ENCODE measurements at places on chromosomes 3 and 15.

DNA sequence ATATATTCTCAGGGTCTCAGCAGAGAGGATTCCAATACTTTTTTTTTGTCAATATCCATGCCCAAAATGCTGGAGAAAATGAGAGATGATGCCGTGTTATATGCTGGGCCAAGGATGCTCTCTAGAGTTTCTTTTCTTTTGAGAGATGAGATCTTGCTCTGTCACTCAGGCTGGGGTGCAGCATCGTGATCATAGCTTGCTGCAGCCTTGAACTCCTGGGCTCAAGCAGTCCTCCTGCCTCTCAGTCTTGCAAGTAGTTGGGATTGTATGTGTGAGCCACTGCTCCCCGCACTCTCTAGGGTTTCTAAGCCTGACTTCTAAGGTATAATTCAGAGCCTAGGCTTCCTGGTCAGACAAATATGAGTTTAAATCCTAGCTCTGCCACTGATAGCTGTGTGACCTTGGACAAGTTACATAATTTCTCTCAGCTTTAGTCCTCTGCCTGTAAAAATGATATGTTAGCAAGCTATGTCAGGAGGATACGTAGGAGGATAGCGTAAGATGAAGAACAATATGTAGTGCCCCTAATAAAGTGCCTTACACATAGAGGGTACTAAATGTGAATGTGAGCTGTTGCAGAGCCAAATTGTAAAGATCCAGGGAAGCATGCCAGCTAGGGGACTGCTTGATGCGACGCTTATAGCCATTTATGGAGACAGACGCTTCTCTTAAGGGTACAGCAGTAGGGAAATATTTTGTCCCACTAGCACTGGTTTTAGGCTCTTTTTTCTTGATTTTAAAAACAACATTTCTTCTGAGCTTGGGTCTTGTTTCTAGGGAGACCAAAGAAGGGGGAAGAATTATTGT lies 7.4 kb downstream of the STARD9 start:
- DNase-seq = no peak

GRCh38 chr3:177724020-177724638 lies 526.8 kb upstream of the TBL1XR1 start:
- no peak for DNase-seq

DNA sequence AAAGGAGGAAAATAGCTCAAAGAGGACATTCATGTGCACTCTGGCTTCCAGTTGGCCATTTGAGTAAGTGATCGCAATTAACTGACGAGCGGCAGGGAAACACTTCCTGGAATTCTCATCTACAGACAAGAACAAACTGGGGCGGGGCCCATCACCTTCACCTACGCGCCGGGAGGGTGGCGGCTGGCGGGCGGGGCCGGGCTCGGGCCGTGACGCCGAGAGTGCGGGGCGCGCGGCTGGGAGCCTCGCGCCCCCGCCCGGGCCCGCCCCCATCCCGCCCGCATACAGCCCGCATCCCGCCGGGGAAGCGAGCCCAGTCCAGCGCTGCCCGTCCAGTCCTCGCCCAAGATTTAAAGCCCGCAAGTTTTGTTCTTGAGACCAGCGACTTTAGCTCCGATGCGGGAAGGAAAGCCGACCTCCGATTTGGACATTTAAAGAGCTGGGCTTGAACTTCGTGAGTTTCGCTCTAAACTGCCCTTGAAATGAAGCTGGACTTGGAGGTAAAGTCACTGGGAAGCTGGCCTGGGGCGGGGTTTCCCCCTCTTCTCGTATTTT lies at the start of gene B3GNT5:
B3GNT5 (plus strand) TSS at position 281 of the 555 bp plus-strand sequence. CDS start 16,546 bp downstream, outside the sequence.
- peak; percentile 82 for DNase-seq

GRCh38 chr15:51260202-51260601 lies 78.2 kb downstream of the CYP19A1 start:
- no peak for DNase-seq

- DNase-seq = no peak
Observed at GRCh38 chr15:95693917-95694316, 636.6 kb upstream of the NR2F2 start.

GRCh38 chr3:182521339-182521738 lies 272.0 kb upstream of the ATP11B start:
- DNase-seq = no peak

- DNase-seq = peak; percentile 92
Observed at GRCh38 chr3:58049143-58049785, 41.0 kb downstream of the FLNB start.

DNA sequence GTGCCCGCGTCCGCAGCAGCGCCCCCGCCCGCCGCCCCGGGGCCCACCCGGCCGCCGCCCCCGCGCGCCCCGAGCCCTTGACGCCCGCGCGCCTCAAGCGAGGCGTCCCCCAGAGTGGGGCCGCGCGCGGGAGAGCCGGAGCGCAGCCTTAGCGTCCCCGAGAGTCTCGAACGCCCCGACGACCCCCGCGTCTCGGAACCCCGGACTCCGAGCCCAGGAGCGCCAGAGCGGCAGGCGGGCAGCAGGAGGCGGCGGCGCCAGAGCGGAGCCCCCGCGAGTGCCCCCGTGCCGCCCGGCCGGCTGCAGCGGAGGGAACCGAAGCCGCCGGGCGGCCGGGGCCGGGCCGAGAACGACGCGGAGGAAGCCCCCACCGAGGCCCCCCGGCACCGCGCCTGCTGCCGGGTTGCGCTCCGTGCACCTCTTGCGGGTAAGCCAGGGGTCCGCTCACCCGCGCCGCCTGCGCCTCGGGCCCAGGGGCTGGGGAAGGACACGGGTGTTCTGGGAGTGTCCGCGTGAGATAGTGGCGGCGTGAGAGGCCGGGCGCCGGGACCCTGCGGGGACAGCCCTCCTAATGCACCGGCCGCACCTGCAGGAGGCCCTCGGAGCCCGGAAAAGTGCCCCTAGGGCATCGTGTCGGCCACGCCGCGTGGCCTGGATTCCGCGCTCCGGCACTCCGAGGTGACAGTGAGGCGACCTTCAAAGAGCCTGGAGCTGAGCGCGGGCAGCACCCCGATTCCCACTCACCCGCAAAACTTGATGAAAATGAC lies 52.0 kb upstream of the ULK4 start:
- no peak for DNase-seq

DNA sequence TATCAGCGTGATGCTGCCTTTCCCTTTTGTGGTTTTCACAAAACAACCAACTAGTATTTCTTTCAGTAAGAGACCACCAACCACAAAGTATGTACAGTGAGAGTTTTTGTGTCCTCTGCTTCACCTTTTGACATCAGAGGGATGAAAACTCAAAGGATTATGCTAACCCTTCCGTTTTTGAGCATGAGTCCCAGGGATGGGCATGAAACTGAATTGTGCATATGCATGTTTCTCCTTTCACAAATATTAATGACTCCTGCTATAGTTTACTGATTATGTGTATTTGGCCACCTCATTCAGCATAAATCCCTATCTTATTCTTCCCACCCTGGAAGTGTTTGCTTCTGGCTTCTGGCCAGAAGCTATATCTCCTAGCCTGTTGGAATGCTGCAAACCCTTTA lies 59.2 kb downstream of the RSRC1 start:
- peak; percentile 16 for DNase-seq

DNA sequence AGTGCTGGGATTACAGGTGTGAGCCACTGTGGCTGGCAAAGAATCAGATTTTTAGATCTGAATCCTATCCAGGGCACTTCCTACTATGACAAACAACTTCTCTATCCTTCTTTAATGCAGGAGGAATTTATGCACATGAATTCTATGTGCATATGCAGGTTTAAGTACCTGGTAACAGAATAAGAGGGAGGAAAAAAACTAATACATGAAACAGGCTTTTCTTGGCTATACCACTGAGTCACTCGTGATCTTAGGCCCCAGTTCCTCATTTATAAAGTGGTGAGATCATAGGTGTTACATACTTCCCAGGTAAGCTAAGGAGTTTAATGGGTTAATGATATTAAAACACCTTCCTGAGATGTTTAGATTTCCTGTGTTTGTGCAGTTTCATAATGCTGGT lies 108.2 kb downstream of the TP63 start:
- DNase-seq = no peak

GRCh38 chr3:54832876-54833275 lies 95.0 kb downstream of the LRTM1 start:
- no peak for DNase-seq

GRCh38 chr3:152241142-152242017 lies 27.3 kb upstream of the MBNL1 start:
- DNase-seq = no peak

DNA sequence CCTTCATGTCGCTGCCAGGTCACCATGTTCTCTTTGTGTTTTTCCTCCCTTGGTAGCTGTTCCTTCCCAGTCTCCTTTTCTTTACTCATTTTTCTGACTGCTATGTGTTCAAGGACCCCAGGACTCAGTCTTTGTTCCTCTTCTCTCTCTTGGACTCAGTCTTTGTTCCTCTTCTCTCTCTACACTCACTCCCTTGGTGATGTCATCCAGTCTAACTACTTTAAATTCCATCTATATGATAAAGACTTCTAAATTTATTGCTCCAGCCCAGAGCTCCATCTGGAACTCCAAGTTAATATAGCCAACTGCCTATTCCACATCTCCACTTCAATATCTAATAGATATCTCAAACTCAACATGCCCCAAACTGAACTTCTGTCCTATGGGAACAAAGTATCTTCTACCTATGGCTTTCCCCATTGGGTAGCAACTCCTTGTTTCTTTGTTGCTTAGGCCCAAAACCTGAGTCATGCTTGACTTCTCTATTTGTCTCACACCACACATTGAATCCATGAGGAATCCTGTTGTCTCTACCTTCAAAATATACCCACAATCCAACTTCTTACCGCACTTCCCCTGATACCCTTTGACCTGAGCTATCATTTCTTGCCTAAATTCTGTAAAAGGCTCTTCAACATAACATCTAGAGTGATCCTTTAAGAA lies 4.9 kb upstream of the DYNC1LI1 start:
- no peak for DNase-seq

DNA sequence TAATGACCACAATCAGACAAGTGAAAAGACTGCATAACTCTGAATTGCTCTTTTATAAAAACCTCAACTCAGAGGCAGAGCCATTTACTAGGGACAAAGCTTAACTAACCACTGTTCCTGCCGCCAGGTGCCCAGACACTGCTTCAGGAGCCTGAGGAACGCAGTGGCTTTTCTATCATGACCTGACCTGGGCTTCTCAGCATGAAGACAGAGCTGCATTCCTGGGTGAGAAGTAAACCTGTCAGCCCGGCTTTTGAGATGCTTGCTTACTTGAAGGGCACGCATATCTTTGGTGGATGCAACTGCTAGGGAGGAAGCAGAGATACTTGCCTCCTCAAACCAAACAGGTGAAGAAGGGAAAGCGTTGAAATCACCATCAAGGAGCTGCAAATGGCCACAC lies 7.9 kb downstream of the LRRC31 start:
- DNase-seq = no peak

- peak; percentile 50 for DNase-seq
Observed at GRCh38 chr3:172808969-172809546, 58.5 kb downstream of the ECT2 start.

DNA sequence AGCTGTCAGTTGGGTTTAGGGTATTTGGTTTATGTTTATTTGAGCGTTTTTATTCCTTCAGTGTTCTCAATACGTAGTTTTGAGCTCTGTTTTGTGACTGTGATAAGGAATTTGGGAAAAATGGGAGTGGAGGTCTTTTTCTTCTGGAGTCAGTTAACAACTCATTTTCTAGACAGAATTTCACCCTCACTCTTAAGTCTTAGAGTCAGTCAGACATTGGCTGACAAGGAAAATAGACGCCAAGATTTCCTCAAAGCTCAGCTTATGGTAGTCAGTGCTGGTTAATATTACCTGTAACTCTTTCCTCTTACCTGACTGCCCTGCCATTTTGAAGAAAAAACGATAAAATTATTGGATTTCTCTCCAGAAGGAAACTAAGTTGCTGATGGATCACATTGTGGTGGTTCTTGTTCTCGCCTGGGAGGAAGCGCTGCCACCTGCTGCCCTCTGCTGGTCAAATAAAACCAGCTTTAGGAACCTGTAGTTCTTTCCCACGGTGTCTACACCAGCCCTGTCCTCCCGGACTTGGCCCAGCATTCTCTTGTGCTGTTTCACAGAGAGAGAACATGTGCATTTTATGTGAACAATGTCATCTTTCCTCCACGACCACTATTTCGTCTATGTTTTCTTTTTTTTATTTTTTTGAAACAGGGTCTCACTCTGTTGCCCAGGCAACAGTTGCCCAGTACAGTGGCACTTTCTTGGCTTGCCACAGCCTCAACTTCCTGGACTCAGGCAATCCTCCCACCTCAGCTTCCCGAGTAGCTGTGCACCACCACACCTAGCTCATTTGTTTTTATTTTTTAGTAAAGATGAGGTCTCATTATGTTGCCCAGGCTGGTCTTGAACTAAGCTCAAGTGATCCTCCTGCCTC lies 41.4 kb upstream of the UMPS start:
- DNase-seq = peak; percentile 81

DNA sequence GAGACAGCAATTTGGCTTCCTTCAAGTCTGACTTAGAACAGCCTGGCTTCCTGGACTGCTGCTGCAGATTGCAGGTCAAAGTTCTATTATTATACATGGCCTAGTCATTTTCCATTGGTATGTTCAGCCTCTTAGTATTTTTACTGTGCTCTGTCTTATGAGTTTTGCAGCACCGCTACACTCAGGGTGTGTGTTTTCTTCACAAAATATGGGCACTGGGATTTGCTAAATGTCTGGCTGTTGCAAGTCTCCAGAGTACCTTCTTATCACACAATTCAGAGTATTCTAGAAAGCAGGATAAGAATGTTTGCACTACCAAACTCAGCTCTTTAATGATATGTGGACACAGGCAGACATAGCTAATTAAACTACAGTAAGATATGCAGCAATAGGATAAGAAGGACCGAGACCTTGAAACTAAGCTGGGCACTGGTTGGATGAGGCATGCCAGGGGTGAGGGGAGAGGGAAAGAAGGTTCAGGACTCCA lies 203.0 kb upstream of the PDZRN3 start:
- no peak for DNase-seq

- DNase-seq = peak; percentile 86
Observed at GRCh38 chr15:62603742-62604141, 438.7 kb upstream of the C2CD4B start.

DNA sequence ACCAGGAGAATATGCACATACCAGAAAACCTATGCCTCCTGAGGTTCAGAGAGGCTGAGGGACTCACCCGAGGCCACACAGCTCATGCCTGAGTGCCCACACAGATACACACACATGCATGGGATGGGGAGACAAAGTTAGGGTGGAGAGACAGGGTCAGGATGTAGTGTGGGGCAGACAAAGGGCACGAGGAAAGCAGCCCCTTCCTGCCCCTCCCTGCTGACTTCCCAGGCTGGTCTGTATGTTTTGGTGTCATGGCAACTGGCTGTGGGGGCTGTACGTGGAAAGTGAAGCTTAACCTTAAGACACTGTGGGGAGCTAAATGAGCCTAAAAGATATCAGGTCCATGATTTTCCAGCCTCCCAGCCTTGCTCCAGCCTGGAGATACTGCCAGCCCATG lies 57.8 kb downstream of the EPHB3 start:
- no peak for DNase-seq

Data from LoVo (cell line).